ENCODE measurements at places on chromosomes 13 and 19.

DNA sequence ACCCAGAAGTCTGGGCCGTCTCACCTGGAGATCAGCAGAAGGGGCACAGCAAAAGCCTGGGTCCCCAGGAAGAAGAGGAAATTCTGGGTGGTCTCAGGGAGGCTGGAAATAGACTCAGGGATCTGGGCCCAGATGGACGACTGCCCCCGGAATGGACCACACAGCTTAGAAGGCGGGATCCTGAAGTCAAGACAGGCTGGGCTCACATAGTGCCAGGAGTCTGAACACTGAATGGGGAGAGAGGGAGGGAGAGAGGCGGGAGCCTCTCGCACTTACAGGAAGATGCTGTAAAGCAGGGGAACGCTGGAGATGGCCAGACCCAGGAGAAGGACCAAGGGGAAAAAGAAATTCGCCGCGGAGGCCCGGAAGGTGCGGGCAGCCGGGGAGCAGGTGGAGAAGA lies 1.3 kb upstream of the LENG1 start:
- DNase-seq, result no peak

- no peak for DNase-seq
Measured at GRCh38 chr13:50948601-50949000, 39.0 kb downstream of the RNASEH2B start.

DNA sequence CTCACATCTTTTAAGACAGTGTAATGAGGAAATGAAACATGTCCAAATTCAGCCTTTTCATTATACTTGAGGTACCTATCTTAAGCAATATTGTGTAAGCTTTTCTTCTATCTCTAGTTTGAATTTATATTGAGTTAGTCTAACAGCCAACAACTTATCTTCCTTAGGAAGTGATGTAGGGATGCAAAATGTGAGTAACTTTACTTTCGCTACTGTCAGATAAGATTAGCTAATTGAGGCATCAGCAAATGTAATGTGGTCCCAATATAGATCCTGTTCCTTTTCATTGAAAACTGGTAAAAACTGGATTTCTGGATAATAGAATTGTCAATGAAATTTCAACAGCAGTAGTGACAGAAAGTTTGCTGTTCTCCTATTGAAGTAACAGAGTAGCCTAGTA lies 902.2 kb downstream of the GPC5 start:
- no peak for DNase-seq

DNA sequence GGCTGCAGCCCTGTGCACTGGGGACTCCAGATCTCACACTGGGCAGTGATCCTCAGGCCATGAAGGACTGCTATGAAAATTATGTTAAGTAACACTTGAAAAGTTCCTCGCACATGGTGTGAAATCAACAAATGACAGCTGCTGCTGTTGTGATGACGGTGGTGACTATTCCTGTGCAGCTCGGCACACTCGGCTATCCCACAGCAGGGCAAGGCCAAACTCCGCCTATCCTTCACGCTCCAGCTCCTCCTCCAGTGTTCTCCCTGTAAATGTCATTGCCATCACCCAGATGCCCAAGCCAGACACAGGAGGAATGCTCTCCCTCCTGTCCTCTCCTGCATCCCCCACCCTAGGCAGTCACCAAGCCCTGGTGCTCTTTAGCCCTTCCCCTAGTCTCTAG lies 31.3 kb downstream of the GRIK5 start:
- DNase-seq, result no peak
